ENCODE measurements at places on chromosomes 12 and 14.

DNA sequence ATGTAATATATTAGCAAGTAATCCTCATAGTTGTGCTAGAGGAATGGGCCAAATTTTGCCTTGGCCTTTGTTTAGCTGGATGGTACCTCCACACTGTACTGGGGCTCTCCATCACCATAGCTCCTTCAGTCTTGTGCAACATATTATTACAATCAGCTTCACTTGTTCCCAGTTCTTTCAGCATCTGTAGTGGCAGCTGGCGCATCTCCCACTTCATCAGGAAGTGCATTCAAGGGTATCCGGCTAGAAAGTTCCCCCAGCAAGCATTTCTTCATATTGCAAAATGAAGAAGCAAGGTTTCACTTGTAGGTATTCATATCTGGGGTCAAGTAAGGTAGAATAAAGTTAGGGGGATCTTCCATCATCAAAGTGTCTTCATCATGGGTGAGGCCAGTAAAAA lies 123.7 kb downstream of the IGF1 start:
- no peak for DNase-seq

- no peak for DNase-seq
Measured at GRCh38 chr12:62372134-62372533, 94.5 kb upstream of the MON2 start.

DNA sequence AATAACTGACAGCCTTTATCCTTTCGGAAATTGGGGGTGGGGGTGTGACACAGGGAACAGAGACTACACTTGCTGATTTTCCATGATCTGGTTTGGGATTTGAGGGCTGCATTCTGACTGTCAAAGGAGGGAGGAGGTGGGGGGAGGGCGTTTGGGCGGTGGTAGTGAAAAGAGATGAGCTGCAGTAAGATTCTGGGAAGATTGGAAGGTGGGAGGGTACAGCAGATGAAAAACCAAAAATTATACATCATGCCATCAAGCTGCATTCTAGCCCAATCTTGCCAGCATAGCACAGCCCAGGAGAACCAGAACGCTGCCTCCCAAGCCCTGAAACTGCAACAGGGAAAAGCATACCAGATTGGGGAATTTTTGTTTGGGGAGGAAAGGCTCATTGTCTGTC lies 2.4 kb downstream of the RND1 start:
- DNase-seq: no peak

- no peak for DNase-seq
Measured at GRCh38 chr12:20602641-20603391, 92.3 kb upstream of the SLCO1C1 start.

DNA sequence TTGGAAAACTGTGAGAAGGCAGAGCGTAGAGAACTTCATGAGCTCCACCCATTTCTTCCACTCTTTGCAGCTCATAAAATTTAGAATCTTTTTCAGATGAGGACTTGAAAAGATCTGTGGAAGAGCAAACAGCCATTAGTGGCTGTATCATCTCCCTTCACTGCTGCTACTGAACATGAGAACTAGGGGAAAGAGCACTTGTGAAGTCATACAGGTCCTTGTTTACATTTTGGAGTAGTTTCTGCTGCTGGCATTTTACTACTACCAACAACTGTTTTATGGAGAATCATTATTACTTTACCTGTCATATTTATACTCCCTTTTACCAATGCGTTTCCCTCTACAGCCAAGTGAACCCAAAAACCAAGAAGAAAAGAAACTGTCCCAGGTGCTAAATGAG lies 41.0 kb downstream of the RPGRIP1 start:
- no peak for DNase-seq

- DNase-seq: no peak
Measured at GRCh38 chr12:80632835-80633234, 74.6 kb upstream of the MYF6 start.
